ENCODE measurements at places on chromosomes 2 and 18. TPM values are rescaled to one million over a fixed set of nuclear protein-coding genes. Genes with fewer than 3 reads are reported as not detected.

RAB31 gene
- 0.96 TPM for total RNA-seq

NEUROD1 gene
- total RNA-seq = not detected

NXPH2 gene
- total RNA-seq = not detected

MAP2 gene
- not detected for total RNA-seq

Data from activated naive CD4-positive, alpha-beta T cell treated with anti-CD3 and anti-CD28 coated beads, Interleukin-2, amount 10 ng/mL, durations not matched to agents 5 hours and 36 hours (primary cell).